Activated CD4-positive, alpha-beta T cell treated with anti-CD3 and anti-CD28 coated beads, Interleukin-2, amount 50 U/mL, for 48 hours (primary cell): ENCODE measurements at places on chromosomes 1 and 21.

GRCh38 chr21:20004367-20004766, 993.8 kb upstream of the NCAM2 start:
- no peak for DNase-seq

DNA sequence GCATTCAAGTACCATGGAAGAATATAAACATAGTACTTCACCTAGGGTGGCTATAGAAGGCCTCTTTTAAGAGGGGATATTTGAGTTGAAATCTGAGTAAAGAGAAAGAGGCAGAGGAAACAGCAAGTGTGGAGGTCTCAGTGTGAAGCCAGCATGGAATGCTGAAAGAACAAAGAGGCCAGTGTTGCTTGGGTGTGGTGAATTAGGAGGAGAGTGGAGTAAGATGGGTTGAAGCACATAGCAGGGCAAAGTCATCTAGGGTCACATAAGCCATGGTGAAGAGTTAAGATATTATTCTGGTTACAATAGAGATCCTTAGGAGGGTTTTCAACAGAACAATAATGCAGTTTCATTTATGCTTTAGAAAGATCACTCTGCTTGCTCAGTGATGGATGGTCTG, 37.5 kb downstream of the C1orf141 start:
- no peak for DNase-seq

- no peak for DNase-seq
Measured at GRCh38 chr1:228666686-228667623, 68.3 kb upstream of the RHOU start.

GRCh38 chr1:192529811-192530210, 45.8 kb upstream of the RGS1 start:
- DNase-seq, result no peak

DNA sequence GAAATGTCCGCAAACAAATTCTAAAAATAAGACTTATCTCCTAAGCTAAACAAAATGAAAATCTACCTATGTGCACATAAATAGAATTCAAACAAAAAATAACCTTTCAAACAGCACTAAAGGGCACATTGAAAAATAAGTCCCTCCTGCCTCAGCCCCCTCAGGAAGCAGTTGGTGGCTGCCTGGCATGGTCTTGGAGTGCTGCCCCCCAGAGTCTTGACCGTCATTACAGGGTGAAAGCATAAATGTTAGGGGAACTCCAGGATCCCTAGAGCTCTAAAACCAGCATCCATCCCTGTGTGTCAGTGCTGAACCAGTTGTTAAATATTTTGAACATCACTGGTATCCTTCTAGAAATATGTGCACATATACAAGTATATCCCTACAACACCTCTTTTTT, 6.5 kb upstream of the NPL start:
- DNase-seq, result no peak

DNA sequence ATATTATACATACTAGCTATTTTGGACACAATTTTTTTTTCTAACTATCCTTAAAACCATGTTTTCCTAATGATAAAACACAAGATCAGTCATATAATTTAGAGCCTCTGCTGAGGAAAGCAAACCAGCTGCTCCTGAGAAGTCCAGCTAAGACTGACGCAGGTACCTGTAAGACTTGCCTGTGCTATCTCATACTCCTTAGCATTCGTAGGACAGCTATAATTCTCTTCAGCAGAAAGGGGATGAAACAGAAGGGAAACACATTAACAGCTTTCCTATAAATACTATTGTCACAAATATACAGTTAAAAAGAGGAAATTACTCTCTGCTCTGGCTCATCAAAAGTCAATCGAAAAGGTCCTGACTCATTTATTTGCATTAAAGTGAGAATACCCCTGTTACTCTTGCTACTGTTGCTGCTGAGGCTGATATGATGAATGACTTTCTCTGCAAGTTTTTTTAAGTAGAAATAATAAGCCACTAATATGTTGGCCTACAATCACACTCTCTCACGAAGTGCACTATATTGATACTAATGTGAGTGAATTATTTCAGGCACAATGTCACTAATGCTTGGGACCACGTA, 757.1 kb downstream of the KCNT2 start:
- DNase-seq, result no peak

DNA sequence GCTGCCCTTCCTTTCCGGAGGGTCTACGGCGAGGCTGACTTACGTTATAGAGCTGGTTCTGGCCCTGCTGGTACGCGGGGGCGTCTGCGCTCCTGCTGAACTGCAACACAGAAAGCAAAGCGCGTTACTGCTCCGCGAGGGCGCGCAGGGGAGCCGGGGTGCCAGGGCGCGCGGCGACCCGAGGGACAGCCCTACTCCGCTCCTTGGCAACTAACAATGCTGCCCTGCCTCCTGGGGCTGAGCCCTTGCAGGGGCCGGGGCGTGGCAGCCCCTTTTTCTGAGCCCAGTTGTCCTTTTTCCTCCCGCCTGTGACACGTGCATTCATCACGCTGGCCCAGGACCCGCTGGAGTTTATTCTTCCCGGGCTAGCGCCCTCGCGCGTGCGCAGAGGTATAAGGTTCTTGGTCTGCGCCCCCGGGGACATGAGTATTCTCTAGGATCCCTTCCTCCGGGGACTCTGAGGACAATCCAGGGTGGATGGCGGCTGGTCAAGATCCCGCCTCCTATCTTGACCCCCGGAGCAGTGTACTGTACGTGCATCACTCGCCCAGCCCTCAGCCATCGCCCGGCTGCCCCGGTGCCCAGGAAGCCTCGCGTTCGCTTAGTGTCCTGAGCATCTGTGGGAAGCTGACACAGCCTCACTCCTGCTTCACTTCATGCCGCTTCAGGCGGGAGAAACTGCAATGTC, 78.9 kb downstream of the CD247 start:
- DNase-seq, result no peak

DNA sequence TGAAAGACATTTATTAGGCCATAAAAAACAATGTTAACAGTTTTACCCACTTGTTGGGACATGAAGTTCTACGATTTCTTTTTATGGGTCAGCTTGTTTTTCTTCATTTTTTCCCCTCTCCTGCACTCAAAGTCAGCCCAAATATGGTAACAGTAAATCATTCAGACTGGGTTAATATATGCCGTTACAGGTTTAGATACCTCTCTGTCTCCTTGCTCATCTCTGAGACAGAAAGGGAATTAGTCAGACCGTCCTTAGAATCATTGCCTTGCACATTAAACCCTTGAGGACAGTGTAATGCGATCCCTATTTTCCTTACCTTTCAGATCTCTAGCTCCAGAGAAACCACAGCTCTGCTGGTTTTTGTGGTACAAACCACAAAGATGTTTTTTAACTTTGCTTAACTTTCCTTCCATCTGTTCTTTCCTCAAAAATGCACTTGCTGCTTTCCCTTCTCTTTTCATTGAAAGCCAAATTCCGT, 613.3 kb downstream of the PLPP3 start:
- no peak for DNase-seq

- DNase-seq, result no peak
Measured at GRCh38 chr1:26784023-26784871, 3.5 kb upstream of the PIGV start.

DNA sequence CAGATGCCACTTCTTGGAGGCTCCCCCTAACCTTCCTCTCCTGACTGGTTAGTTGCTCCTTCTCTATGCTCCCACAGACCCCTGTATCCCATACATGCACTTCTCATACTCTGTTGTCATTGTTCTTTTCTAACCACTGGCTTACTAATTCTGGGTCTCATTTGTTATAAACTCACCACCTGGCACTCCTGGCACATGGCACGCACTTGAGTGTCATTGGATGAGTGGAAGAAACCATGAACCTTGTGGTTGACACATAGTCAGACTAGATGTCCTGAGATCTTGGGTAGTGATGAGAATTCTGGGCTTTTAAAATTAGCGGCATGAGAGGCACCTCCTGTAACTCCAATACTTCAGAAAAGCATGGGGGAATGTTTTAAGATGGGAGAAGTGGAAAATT, 49.3 kb downstream of the TRIM62 start:
- no peak for DNase-seq
